ENCODE measurements at places on chromosomes 12 and 14. TPM values are rescaled to one million over a fixed set of nuclear protein-coding genes. Genes with fewer than 3 reads are reported as not detected.

Gene PLD4
- total RNA-seq, result not detected

Gene GLT1D1
- total RNA-seq, result 0.30 TPM

Gene NANOG
- total RNA-seq, result not detected

Gene MGST1
- not detected for total RNA-seq

Gene SCFD1
- total RNA-seq, result 69.8 TPM

Gene TTC6
- total RNA-seq, result not detected
